ENCODE measurements at places on chromosomes 2 and 18.

DNA sequence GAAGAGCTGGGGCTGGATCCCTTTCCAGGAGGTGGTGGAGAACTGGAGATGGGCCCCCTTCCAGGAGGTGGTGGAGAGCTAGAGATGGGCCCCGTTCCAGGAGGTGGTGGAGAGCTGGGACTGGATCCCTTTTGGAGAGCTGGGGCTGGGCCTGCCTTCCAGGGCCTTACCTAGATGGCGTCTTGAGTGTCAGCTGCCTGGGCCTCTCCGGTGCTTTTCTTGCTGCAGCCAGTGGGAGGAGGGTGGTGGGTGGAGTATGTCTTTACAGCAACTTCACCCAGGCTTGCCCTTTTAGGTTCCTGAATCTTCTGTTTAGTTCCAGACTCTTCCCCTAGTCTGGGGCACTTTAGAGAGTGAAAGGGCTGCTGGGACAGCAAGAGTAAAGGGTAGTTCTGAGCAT, 19.1 kb upstream of the TXNDC2 start:
- DNase-seq: no peak

- DNase-seq: no peak
Measured at GRCh38 chr2:77519888-77520506, 2.2 kb downstream of the LRRTM4 start.

- DNase-seq: no peak
Measured at GRCh38 chr18:75654386-75654785, 226.9 kb upstream of the SMIM21 start.

DNA sequence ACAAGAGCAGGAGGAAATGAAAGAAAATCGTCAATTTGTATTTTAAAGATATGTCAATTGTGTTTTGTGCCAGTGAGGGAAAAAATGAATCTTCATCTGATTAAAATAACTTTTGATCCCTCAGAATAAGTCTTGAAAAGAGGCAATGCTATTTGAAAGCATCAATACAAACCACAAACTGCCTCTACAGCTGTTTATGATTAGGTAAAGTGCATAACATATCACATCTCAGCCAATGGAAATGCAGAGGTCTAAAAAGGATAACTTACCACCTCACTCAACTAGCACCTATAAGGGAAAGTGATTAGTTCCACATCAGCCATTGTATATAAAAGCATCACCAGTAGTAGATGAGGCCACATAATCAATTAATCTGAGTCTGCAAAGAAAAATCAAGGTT, 492.2 kb upstream of the CDH2 start:
- DNase-seq: no peak

DNA sequence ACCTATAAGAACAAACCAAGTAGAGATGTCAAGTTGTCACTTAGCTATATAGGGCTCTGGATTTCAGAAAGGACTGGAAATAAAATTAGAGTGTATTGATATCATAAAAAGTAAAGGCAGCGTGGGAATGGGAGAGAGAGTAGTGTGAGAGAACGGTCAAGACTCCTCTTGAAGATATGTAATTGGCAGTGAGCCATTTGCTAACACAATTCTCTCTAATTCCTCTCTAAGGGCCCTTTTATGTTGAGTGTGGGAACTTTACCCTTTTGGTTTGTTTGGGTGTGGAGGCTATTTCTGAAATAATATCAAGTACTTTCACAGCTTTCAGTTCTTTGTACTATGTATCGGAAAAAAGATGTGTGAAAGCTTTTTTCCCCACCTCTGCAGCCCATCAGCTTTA, 196.8 kb downstream of the LRRTM4 start:
- no peak for DNase-seq

- no peak for DNase-seq
Measured at GRCh38 chr2:212913640-212914306, 237.6 kb downstream of the IKZF2 start.
